Liver (tissue), 10 donors: ENCODE measurements at places on chromosomes 11 and 22. TPM values are rescaled to one million over a fixed set of nuclear protein-coding genes. Genes with fewer than 3 reads are reported as not detected.

DNA sequence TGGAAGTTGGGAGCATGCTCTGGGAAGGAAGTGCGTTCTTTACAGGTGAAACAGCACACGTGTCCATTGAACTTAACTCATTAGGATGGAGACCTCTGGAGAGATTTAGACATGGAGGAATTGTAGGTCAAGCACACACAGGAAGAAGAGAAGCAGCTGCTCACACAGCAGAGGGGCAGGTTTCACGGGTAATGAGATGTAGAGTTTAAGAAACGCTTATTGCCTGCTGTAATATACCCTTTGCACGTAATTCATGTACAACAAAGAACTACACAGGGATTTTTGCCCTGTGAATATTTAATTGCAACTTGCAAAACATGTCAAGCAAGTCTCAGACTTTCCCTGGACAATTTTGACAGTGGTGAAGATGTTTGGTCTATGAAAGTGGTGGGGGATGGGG lies 508.0 kb downstream of the OPCML start:
- no peaks in the 10 kb centered on the region for H3K27me3 ChIP-seq
- no peaks in the 10 kb centered on the region for H3K4me1 ChIP-seq
- no peak overlapping the region for H3K27ac ChIP-seq
- no peaks in the 10 kb centered on the region for H3K36me3 ChIP-seq
- DNase-seq: no peak
- no peak overlapping the region for H3K4me3 ChIP-seq

DNA sequence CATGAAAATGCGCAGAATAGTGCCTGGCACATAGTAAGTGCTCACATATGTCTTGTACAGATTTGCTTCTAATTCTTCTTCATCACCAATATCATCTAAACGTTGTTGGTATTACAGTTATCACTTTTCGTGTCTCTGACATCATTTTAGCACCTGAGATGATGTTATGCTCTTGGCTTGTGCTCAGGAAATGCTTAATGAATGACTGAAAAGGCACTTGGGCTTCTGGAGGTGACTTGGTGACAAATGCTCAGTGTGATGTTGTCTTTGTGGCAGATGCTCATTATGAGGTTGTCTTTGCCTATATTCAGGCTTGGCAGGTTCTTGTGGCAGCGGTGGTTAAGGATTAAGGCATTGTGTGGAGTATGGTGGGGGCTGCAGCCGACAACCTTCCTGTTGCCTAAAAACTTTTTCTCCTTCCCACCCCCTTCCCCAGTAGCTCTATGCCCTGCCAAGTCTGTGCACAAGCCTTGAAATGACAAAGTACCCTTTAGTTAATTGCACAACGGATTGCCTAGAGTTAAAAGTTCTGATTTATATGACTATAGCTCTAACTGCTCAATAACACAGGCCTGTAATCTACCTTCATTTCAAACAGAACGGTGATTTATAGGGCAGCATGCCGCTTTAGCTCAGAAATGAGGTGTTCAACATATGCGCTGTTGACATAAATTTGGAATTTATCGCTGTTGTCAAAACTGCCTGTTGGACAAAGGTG lies 82.5 kb downstream of the ZBTB16 start:
- H3K36me3 ChIP-seq: peaks cover 4% of the 10 kb centered on the region
- H3K27ac ChIP-seq: no peak overlapping the region
- no peaks in the 10 kb centered on the region for H3K27me3 ChIP-seq
- no peak for DNase-seq
- H3K4me1 ChIP-seq: peaks cover 15% of the 10 kb centered on the region

DNA sequence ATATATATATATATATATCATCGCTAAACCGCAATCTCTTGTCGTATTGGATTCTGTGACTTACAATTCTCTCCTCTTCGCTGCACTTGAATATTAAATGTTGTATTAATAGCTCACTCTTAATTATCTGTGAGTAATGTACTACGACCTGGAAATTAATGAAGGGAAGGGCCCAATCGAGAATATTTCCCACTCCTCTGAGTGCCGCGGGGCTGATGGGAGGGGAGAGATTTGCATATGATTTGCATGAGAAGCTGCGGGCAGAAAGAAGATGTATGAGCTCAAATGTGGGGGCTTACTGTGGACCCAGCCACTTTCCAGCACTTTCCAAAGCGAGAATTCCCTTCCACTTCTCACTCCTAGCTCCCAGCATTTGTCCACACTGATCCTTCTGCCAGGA lies 141.2 kb downstream of the MN1 start:
- H3K4me1 ChIP-seq: no peaks in the 10 kb centered on the region
- no peak for DNase-seq
- no peaks in the 10 kb centered on the region for H3K36me3 ChIP-seq
- H3K4me3 ChIP-seq: no peak overlapping the region
- H3K27me3 ChIP-seq: no peaks in the 10 kb centered on the region
- no peak overlapping the region for H3K27ac ChIP-seq

GRCh38 chr11:118227865-118228785 lies 3.3 kb upstream of the JAML start:
- H3K36me3 ChIP-seq: peaks cover 5% of the 10 kb centered on the region
- no peaks in the 10 kb centered on the region for H3K27me3 ChIP-seq
- DNase-seq: no peak
- no peak overlapping the region for H3K4me3 ChIP-seq
- peak overlapping the region; percentile 23 for H3K27ac ChIP-seq
- no peaks in the 10 kb centered on the region for H3K4me1 ChIP-seq

The PLCB3 gene
- 3.1 TPM for polyA plus RNA-seq

- H3K27me3 ChIP-seq: no peaks in the 10 kb centered on the region
- H3K27ac ChIP-seq: no peak overlapping the region
- H3K36me3 ChIP-seq: peaks cover 24% of the 10 kb centered on the region
- H3K4me1 ChIP-seq: no peaks in the 10 kb centered on the region
- DNase-seq: no peak
Observed at GRCh38 chr22:50432131-50432876, 42.5 kb downstream of the SBF1 start.

The HORMAD2 gene
- 0.44 TPM for polyA plus RNA-seq

DNA sequence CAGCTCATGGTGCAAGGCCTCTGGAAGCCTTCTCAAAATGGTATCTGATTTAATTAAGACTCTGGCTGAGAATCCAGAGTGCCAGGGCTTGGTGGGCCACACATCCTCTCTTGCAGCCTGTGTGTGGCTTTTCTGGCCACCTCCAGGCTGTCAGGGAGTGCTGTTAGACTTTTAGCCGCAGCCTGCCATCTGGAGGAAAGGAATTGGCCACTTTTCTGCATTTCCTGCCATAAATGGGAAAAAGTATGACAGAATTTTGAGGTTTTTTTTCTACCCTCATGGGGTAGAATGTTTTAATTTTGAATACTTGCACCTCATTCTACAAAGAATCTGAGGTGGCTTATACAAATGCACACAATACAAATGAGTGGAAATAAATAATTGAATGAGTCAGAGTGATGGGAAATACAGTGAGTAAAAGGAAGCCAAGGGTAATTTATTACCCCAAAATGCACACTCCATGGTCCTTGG lies 218.4 kb downstream of the ADAMTS15 start:
- H3K27me3 ChIP-seq: no peaks in the 10 kb centered on the region
- no peaks in the 10 kb centered on the region for H3K4me1 ChIP-seq
- no peak overlapping the region for H3K27ac ChIP-seq
- H3K4me3 ChIP-seq: no peak overlapping the region
- H3K36me3 ChIP-seq: no peaks in the 10 kb centered on the region

The RNF26 gene
- polyA plus RNA-seq: 19.1 TPM

GRCh38 chr11:3341298-3341697 lies 37.6 kb downstream of the ZNF195 start:
- no peaks in the 10 kb centered on the region for H3K4me1 ChIP-seq
- H3K4me3 ChIP-seq: no peak overlapping the region
- H3K36me3 ChIP-seq: no peaks in the 10 kb centered on the region
- no peak overlapping the region for H3K27ac ChIP-seq
- DNase-seq: peak; percentile 81
- H3K27me3 ChIP-seq: no peaks in the 10 kb centered on the region

- H3K27me3 ChIP-seq: no peaks in the 10 kb centered on the region
- no peak overlapping the region for H3K4me3 ChIP-seq
- DNase-seq: no peak
- H3K27ac ChIP-seq: no peak overlapping the region
- H3K36me3 ChIP-seq: peaks cover 61% of the 10 kb centered on the region
- no peaks in the 10 kb centered on the region for H3K4me1 ChIP-seq
Observed at GRCh38 chr11:34124885-34125668, 19.6 kb downstream of the NAT10 start.

The OR52A1 gene
- polyA plus RNA-seq: not detected

The INPP5J gene
- polyA plus RNA-seq: 0.08 TPM

The OR8D4 gene
- polyA plus RNA-seq: not detected

GRCh38 chr11:130127509-130127908 lies 32.1 kb upstream of the ST14 start:
- H3K36me3 ChIP-seq: peaks cover 6% of the 10 kb centered on the region
- no peaks in the 10 kb centered on the region for H3K27me3 ChIP-seq
- no peak for DNase-seq

The SERPING1 gene
- polyA plus RNA-seq: 2,911 TPM

The OLFML1 gene
- 4.2 TPM for polyA plus RNA-seq

The NCF4 gene
- 3.9 TPM for polyA plus RNA-seq

GRCh38 chr11:23611726-23612125 lies 751.5 kb upstream of the CCDC179 start:
- H3K4me3 ChIP-seq: no peak overlapping the region
- DNase-seq: no peak

DNA sequence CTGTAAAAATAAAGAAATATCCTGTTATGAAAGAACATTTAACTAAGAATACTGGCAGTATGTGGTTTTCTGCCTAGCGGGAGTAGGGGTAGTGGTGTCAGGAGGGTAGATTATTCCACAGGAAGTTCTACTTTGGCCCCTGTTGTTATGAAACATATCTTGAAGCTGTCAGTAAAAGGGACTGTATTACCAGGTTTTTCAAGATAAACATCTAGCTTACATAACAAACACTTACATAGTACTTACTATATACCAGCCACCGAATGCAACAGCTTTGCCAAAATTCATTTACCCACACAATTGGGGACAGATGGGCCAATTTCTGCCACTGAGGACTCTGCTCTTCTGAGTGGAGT lies 3.7 kb downstream of the TMEM123 start:
- H3K4me3 ChIP-seq: no peak overlapping the region
- peak overlapping the region; percentile 62 for H3K27ac ChIP-seq
- DNase-seq: no peak
- H3K27me3 ChIP-seq: no peaks in the 10 kb centered on the region

The DKK3 gene
- polyA plus RNA-seq: 3.1 TPM

DNA sequence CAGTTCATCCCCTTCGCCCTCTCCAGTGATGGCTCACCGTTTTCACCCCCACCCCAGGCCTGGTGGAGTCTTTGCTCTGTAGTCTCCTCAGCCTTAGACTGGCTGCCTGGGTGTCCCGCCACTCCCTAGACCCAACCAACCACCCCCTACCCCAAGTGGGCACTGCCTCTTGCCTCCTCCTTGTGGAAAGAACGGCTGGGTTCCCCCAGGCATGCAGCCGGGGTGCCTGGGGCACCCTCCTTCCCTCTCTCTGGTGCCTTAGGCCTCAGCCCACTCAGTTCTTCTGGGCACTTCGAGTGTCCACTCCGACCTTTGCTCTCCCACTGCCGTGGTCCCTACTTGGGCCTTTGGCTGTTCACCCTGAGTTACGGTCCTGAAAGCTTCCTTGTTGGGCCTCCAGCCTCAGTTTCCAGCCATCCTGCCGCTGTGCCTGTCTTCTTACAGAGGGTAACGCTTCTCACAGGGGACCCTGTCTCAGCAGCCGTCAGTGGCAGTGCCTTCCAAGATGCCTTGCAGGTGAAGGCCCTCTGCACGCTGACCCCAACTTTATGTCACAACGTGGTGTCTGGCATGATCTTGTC lies 3.1 kb downstream of the GRIK4 start:
- DNase-seq: no peak
- H3K27ac ChIP-seq: no peak overlapping the region
- no peaks in the 10 kb centered on the region for H3K36me3 ChIP-seq
- H3K4me3 ChIP-seq: no peak overlapping the region
- H3K27me3 ChIP-seq: no peaks in the 10 kb centered on the region

DNA sequence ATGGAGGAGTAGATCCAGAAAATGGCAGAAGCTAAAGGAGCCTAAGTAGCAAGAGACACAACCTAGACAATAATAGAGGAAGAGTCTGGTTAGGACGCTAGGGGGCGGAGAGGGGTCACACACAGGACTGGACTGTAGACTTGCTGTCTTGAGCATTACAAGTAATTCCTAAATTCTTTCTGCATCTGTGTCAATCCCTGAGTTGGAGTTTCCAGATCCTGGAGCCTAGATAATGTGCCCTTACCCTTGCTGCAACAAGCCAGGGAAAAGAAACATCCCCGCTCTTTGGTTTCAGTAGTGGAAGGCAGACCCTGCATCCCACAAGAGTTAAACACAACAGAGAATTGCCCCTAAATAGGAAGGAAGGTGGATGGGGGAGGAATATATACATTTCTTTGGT lies 14.9 kb upstream of the CCDC73 start:
- no peaks in the 10 kb centered on the region for H3K36me3 ChIP-seq
- no peak overlapping the region for H3K27ac ChIP-seq
- H3K4me3 ChIP-seq: no peak overlapping the region
- no peaks in the 10 kb centered on the region for H3K4me1 ChIP-seq

The NCAM1 gene
- 0.65 TPM for polyA plus RNA-seq

GRCh38 chr11:133134314-133135173 lies 397.8 kb downstream of the OPCML start:
- no peak overlapping the region for H3K4me3 ChIP-seq
- DNase-seq: peak; percentile 72
- H3K27ac ChIP-seq: no peak overlapping the region

GRCh38 chr11:65184146-65184545 lies 2.4 kb downstream of the CAPN1 start:
- no peak for DNase-seq
- H3K27me3 ChIP-seq: no peaks in the 10 kb centered on the region
- peaks cover 3% of the 10 kb centered on the region for H3K36me3 ChIP-seq
- no peak overlapping the region for H3K4me3 ChIP-seq

The SMTN gene
- polyA plus RNA-seq: 16.4 TPM

- DNase-seq: no peak
- no peaks in the 10 kb centered on the region for H3K36me3 ChIP-seq
- H3K27ac ChIP-seq: peak overlapping the region; percentile 93
- peak overlapping the region; percentile 86 for H3K4me3 ChIP-seq
- peaks cover 25% of the 10 kb centered on the region for H3K4me1 ChIP-seq
Observed at GRCh38 chr11:87038235-87038977, 672 bp downstream of the TMEM135 start.

DNA sequence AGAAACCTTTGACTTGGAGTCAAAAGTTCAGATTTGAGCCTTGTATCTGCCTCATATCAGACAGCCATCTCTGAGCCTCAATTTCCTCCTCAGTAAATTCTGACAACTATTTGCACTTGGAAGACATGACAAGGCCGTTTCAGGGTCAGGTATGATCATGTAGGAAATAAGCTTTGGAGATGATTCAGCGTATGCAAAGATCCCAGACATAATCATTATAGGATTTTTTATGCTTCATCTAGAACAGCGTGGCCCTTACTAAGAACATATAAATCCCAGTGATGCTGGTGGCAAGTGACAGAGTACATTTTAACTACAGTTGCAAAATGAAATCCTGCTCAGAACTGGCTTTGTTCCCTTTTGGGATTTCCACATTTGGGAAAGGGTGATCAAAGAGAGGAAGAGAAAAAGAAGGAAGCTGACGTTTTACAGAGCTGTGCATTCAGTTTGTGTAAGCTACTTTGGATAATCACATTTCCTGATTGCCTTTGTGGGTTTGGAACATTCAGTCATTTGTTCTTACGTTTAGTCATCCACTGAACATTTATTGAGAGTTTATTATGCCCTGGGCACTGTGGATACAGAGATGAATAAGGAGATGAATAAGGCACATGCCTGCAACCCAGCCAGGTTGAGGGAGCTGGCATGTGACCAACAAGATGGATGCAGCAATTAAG lies 81.9 kb upstream of the HEPHL1 start:
- no peaks in the 10 kb centered on the region for H3K36me3 ChIP-seq
- H3K27ac ChIP-seq: no peak overlapping the region
- no peak overlapping the region for H3K4me3 ChIP-seq
- no peaks in the 10 kb centered on the region for H3K27me3 ChIP-seq
- H3K4me1 ChIP-seq: no peaks in the 10 kb centered on the region

The ARHGAP20 gene
- 0.46 TPM for polyA plus RNA-seq
